ENCODE measurements at places on chromosomes 16 and 17.
A peak's percentile ranks its signal among the peaks of the same experiment; 100 is the strongest.

DNA sequence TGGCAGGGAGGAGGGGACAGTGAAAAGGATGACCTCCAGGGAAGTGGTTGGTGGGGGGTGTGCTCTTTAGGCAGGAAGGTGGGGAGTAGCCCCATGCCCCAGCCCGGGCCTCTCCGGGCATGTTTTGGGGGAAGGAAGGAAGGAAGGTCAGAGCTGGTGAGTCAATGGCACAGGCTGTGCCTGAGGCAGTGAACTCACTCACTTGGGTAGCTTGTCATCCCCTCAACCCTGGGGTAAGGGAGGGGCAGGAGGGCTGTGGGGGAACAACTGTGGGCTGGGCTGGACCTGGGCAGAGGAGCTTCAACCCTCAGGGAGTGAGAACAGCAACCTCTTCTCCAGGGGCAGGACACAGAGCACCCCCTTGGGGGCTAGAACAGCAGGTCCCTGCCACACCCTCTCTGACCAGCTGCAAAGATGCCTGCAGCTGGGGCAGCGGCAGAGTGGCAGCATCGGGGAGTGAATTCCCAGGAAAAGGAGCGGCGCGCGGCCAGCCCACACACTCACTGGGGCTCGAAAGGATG is 6.3 kb downstream of the CSF3 start:
- no peak for DNase-seq

DNA sequence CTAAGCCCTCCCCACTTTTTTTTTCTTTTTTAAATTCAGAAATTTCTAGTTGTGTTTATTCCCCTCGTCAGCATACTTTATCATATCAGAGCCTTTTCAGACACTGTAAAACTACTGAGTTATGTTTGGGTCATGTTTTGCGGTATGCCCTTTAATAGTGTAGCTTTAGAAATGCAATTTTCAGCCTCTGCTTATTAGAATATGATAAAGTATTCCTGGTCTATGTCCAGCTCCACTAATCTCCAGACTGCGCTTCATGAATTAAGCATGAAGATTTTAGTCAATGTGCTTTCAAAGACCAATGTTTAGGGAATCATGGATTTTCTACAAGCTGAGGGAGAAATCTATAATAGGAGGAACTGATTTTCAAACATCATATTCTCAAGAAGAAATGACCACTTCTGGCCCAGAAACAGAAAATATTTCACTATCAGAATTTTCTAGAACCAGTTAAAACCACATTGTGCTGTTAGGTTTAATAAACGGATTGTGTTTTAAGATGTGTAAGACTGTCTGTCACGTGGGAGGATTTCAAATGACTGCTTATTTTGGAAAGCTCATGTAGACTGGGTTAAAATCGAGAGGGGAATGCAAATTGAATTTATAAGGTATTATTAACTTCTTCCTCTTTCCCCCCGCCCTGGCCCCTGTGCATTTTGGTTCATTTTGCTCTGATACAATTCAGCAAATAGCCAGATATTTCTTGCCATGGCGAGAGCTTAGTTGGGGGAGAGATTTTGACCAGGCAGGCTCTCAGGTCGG is 498.5 kb downstream of the WWOX start:
- no peak for DNase-seq

GRCh38 chr17:51342257-51342656 is 81.9 kb downstream of the UTP18 start:
- no peak for DNase-seq

DNA sequence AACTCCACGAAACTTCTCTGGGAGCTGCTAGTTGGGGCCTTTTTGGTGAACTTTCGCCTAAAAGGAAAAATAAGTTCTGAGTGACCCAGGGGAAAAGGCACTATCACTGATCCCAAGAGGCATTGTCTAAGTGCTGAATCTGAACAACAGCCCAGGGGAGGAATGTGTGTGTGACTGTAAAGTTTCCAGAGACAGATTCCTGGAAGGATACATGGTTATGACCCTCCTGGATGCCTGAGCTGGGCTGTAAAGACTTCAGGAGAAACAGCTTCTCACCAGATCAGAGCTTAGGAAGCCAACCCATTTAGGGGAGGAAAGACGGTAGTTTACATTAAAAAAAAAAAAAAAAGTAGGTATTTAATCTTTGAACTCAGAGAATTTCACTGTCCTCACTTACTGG is 20.2 kb downstream of the HIGD1B start:
- DNase-seq, result no peak

- no peak for DNase-seq
Measured at GRCh38 chr16:28027055-28027454, 36.5 kb downstream of the GSG1L start.

DNA sequence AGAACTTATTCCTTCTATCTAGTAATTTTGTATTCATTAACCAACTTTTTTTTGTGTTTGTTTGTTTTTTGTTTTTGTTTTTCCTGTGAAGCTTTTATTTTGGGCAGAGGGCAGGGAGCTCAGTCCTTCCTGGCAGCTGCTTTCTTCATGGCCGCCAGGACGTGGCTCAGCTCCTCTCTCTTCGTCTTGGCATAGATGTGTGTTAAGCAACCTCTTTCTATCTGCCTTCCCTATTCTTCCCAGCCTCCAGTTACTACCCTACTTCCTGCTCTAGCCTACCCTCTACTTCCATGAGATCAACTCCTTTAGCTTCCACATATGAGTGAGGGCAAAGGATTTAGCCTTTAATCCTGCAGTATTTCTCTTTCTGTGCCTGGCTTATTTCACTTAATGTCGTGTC is 8.2 kb upstream of the BRD7 start:
- DNase-seq, result no peak

GRCh38 chr16:47254756-47255155 is 111.0 kb upstream of the NETO2 start:
- no peak for DNase-seq

- no peak for DNase-seq
Measured at GRCh38 chr16:27387724-27388123, 14.2 kb upstream of the IL21R start.

DNA sequence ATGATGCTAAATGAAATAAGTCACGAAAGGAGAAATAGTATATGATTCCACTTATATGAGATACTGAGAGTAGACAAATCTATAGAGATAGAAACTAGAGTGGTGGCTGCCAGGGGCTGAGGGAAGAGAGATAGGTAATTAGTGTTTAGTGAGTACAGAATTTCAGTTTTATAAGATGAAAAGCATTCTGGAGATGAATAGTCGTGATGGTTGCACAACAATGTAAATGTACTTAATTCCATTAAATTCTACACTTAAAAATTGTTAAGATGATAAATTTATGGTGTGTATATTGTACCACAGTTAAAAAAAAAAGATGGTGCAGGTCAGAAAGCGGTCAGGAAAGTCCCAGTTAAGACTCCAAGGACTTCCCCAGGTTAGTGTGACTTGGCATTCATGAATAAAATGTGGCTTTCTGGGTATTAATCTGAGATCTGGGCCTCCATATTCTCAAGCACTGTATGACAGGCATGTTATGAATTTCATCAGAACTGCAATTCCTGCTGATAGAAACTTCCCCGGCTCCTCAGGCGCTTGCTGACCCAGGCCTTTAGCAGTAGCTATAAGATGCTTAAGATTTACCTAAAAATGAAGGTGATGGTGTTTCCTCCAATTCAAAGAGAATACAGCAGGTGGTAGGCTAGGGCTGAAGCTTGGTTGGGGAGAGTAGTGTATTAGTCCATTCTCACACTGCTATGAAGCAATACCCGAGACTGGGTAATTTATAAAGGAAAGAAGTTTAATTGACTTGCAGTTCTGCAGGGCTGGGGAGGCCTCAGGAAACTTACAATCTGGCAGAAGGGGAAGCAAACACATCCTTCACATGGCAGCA is 115.3 kb upstream of the SOX9 start:
- DNase-seq, result no peak

- no peak for DNase-seq
Measured at GRCh38 chr16:83968306-83968851, 335 bp downstream of the NECAB2 start.

DNA sequence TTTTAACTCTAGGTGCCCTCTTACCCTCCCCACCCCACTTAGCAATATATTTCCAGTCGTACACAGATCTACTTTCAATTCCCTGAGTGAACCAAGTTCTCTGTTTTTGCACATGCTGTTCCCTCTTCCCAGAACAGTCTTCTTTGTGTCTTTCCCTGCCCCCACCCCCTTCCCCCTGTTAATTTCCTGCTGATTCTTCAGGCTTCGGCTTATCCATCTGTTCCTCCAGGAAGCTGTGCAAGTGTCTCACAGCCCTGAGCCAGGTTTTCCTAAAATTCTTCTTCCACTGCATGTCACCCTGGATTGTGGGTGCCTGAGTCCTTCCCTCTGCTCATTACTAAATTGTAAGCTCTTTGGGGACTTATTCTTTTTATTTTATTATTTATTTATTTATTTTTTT is 12.4 kb upstream of the SPOP start:
- DNase-seq, result no peak

DNA sequence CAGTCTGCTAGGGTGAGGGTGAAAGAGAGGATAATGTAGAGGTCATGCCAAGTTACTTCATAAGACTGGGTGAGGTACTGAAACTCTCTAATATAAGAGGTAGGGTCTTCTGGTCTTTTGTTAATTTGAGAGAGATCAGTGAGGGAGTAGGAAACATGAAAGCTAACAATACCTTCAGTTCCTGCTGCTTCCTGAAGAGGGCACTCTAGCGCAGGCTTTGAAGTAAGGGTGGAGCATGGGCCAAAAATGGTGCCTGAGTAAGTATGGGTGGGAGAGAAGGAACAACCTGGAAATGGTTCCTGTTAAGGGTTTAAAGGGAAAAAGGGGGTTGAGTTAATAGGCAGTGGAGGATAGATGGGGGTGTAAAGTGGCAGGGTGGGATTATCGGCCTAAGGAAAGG is 2449.5 kb downstream of the TP53TG3F start:
- DNase-seq, result peak; percentile 42

GRCh38 chr17:21127509-21128077 is 829 bp downstream of the DHRS7B start:
- DNase-seq, result no peak

DNA sequence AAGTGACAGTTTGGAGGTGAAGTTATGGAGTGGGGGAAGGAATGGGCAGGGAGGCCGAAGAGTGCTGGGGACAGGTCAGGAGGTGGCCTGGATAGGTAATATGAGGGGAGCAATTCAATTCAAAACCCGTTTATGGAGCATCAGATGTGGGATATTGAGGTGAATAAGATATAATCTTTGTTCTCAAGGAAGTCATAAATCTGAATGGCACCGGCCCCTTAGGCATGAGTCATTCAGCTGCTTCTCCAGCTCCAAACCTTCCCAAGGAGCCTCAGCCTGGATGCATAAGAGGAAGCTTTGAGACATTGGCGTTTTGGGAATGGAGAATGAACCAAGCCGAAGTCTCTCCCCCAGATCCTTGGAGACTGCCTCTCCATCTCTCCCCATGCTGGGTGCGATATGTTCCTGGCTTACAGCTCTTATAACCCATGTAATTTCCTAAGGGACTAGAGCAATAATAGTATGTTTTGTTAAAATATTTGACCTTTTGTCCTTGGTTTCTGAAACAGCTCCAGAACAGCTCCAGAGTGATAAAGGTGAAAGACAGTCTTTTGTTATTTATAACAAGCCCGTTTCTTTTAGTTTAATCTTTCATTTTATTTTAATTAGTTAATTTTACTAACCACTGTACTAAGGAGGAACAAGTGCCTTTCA is 1.7 kb downstream of the TUBG2 start:
- no peak for DNase-seq

DNA sequence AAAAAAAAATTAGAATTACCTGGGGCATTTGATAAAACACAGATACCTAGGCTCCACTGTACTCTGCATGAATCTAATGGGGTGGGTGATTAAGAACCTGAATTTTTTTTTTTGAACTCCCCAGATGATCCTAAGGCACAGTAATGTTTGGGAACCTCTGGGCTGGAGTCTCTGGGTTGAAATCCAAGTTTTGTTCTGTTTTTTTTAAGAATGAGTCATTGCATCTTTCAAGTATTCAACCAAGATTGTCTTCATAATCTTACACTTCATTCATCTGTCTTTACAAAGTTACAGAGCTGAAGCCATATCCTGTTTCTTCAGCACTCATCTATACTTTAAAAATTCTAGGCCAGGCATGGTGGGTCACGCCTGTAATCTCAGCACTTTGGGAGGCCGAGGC is 52.6 kb downstream of the PIGL start:
- DNase-seq, result no peak

DNA sequence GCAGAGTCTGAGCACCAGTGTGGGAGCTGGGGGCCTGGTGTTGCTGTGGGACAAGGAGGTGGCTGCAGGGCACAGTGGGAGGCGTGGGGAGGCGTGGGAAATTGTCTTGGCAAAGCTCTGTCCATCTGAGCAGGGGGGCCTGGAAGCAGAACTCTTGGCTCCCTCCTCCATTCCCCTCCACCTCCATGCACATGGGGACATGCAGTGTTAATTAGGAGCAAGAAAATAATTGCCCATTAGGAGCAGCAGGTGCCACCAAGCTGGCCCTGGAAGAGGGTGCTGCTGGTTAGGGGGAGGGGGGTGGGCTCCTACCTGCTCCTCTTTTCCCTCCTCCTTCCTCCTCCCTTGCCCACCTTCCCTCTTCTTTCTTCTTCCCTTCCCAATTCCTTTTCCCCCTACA is 4.5 kb downstream of the TTYH2 start:
- DNase-seq, result no peak

DNA sequence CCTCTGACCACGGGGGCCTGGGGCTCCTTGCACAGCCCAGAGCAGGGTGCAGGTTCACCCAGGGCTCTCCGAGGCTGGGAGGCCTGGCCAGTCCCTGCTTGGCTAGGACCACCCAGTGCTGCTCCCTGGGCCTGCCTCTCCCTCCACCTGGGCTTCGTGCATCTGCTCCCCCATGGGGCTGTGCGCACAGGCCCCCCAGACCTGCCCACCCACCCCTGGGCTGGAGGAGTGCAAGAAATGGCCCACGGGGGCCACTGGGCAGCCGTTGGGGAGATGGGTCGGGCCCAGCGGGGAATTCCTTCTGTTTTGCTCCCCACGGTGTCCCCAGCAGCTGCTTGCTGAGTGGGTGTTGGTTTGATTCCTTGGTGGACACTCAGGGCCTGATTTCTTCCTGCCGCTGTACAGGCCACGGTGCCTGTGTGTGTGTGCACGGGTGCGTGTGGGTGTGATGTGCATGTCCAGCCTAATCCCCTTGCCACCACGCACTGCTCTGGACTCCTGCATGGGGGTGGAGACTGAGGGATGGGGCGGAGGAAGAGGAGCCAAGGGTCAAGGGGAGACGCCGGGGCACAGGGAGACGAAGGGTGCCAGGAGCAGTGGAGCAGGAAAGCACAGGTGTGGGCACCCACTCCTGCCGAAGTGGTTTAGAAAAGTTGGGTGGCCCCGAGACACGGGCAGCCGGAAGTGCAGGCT is 8.5 kb downstream of the PRSS27 start:
- no peak for DNase-seq

GRCh38 chr16:9798474-9798873 is 383.8 kb downstream of the GRIN2A start:
- DNase-seq, result no peak

- DNase-seq, result no peak
Measured at GRCh38 chr17:27477971-27478684, 21.9 kb downstream of the KSR1 start.

All from testis (tissue), 5 donors.